Temporal lobe (tissue), 4 donors: ENCODE measurements at places on chromosomes 7 and 10. TPM values are rescaled to one million over a fixed set of nuclear protein-coding genes. Genes with fewer than 3 reads are reported as not detected.

LBX1 gene
- not detected for total RNA-seq

C1QL3 gene
- total RNA-seq: 62.0 TPM

FEZF1 gene
- 0.25 TPM for total RNA-seq

EPO gene
- not detected for total RNA-seq

AUTS2 gene
- 88.8 TPM for total RNA-seq

SMIM30 gene
- total RNA-seq: 15.7 TPM

SPDYE6 gene
- total RNA-seq: not detected

FFAR4 gene
- total RNA-seq: not detected

CCAR1 gene
- 41.1 TPM for total RNA-seq

PDCD4 gene
- 34.2 TPM for total RNA-seq

TSPAN13 gene
- total RNA-seq: 70.3 TPM

PKD1L1 gene
- total RNA-seq: 0.25 TPM

DLX6 gene
- 1.2 TPM for total RNA-seq
